ENCODE measurements at places on chromosomes 11 and 22.

DNA sequence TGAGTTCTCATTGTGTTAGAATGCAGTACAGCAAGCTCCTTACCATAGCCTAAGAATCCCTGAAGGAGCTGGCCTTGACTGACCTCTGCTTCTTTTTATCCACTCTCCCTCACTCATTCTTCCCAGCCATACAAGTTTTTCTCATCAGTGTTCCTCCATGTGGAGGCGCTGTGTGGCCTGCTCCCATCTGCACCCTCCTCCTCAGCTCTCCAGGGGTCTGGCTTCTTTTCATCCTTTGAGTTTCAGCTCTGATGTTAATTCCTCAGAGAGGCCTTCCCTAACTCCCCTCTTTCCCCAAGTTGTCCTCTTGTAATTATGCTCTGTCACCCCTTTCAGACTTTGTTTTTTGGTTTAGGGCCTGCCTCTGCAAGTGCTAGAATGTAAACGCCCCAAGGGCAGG is 144.8 kb downstream of the WNT7B start:
- DNase-seq = no peak

DNA sequence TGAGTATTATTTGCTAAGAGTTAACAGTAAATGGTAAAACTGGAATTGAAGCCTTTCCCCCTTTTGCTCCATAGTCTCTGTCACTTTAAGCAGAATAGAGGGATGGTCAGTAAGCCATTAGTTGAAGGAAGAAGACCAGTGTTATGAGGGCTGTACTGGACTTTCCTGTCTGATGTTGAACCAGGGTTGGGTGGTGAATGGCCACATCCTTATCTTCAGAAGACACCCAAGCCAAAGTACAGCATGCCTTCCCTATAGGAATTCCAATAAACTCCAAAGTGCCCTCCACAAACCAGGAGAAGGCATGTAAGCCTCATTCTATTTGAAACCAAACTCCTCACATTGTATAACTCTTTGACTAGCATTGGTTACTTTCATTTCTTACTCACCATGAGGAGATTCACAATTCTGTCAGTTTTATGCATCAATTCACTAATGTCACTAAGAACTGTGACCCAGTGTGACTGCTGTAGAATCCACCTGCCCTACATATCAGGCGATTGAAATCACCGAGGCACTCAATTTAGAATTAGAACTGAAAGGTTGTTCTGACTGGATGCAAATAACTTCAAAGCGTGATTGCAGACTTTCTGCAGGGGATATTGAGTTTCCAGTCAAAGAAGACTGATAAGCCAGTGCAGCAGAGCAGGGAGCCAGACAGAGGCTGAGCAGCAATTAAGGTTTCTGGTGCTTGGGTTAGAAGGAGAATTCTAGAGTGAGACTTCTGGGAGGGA is 107.1 kb upstream of the DDI1 start:
- DNase-seq = no peak

DNA sequence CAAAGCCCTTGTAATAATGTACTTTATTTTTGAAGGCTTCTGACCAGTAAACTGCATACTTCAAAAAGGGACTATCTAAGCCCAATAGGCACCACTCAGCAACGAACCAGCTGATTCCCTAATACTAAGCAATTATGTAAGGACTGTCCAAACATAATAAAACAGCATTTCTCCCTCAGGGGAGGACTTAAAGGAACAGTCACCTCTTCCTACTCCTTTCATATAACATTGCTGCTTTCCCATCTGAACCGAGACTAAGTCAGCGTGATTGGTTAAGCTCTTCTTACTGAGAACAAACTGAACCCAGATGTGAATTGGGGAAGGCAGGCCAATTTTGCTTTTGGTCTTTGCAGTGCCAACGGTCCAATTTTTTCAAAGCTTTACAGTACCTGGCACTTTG is 420.0 kb downstream of the METTL15 start:
- peak; percentile 55 for DNase-seq

DNA sequence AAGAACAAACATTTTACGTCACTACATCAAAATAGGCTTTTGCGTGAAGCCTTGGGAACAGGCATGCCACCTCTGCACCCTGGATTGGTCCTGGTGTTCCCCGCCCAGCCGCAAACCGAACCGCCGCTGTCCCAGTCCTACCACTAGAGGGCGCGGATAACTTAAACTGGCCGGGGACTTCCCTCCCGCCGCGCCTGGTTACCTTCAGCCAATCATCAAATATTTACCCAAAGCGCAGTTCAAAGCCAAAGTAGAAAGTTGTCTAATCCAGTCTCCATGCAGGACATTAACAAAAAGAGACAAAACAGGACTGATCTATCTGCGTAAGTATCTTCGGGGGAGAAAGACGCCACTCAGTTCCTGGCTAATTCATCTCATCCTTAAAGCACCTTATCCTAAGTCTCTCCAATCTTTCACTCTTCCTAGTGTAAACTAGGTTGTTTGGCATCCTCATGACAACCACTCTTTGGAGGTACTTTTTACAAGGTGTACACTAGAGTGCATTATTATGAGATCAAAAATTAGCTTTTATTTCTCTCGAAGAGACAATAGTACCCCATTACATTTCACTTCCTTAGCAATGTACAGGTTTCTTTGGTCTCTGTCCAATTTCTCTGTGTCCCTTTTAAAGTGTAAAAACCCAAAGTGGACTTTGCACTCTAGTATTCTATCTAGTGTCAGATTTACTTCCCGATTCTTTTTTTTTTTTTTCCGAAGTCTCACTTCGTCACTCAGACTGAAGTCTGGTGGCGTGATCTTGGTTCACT is 3.9 kb upstream of the CRY2 start:
- peak; percentile 86 for DNase-seq

DNA sequence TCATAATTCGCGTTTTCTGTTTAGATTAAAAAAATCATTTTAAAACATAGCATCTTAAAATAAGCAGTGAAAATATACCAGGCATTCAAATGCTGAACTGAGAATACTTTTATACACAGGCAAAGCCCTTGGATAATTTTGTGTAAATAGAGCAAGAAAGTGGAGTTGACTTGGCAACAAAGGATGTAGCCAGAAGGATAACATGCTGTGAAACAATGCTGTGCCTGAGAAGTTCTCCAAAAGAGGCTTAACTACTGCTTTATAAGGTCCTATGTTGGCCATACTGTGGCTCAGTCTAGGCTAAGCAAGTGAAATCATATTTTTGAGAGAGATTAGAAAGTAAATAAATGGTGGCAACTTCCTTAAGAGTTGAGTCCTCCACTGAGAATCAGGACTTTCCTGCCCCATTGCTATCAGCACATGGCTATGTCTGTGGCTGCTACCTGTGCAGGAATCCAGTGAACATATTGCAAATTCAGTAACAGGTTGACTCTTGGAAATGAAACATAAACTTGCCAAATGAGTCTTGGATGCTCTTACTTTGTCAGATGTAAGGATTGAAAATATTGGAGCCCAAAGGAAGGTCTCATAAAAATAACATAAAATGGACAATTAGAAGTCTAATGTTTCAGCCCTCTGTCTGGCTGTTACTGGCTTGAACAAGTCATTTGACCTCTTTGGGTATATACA is 448.9 kb downstream of the LRRC4C start:
- DNase-seq = no peak

- DNase-seq = no peak
Measured at GRCh38 chr11:87236368-87236767, 198.6 kb downstream of the TMEM135 start.

GRCh38 chr11:63839508-63840355 is 822 bp downstream of the MARK2 start:
- no peak for DNase-seq

GRCh38 chr22:37308385-37309200 is 26.3 kb downstream of the CYTH4 start:
- no peak for DNase-seq

DNA sequence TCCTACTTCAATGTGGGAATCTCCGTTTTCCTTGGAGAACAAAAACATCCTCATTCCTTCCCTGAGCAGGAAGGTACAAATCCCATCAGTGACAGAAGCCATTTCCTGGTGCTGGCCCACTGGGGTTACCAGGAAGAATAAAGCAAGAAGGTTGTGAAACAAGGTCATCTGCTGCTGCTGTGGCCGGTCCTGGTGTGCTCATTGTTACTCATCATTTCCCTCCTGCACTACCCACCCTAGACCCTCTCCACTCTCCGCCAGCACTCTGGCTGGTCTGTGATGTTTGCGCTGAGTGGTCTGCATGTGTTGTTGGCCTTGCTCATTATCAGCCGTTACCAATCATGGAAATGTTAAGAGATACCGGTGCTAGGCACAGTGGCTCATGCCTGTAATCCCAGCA is 37.0 kb downstream of the OSBP2 start:
- no peak for DNase-seq

DNA sequence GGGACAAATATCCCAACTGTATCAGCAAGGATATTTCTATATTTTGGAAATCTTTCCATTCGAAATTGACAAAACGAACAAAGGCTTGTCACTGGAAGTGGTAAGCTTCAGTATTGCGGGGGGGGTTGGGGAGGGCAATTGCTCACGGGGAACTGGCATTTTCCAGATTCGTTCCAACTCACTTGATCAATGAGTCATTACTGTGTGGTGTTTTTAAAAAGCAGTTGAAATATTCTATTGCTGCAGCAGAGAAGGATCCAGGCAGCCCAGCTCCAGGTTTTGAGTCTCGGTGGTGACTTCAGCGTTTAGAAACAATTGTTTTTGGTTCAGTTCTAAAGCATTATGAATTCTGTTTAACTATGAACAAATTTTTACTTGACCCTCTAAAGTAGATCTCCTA is 33.8 kb upstream of the FBLN1 start:
- DNase-seq = peak; percentile 86

GRCh38 chr11:122068837-122069236 is 47.2 kb downstream of the BLID start:
- DNase-seq = no peak

DNA sequence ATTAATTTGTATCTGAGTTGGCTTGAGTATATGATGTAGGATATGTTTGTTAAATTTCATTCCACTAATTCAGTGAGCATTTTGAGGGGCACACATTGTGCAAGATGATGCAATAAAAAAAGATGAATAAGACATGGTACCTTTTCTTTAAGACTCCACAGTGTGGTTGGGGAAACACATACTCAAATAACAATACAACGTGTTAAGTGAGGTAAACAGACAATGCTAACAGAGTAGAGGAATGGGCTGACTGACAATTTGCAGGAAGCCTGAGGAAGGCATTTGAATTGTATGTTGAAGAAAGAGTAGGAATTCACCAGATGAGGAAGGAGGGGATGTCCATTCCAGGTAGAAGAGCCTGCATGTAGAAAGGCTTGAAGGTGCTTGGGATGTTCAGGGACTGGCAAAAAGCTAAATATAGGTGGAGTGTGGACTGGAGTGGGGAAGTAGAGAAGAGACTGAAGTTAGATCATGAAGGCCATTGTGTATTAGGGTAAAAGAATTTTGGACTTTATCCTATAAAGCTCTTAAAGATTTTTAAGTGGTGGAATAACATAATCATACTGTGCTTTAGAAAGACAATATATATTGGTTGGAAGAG is 6.8 kb downstream of the RNF169 start:
- DNase-seq = no peak

DNA sequence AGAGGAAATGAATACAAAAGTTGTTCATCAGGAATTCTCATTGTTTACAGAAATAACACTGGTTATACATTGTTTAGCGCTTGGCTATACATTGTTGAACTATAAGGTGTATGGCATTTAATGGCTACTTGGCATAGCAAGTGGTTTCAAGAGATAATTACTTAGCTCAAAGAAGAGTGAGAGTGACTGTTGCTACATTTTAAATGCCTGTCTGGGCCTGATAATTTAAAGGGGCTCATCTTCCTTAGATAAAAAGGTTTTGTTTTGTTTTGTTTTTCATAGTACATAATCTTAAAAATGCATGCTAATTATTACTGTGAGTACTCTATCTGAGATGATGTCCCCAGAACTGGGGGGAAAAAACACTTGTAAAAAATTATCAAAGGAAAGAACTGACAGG is 1.5 kb upstream of the SMPD1 start:
- DNase-seq = no peak

DNA sequence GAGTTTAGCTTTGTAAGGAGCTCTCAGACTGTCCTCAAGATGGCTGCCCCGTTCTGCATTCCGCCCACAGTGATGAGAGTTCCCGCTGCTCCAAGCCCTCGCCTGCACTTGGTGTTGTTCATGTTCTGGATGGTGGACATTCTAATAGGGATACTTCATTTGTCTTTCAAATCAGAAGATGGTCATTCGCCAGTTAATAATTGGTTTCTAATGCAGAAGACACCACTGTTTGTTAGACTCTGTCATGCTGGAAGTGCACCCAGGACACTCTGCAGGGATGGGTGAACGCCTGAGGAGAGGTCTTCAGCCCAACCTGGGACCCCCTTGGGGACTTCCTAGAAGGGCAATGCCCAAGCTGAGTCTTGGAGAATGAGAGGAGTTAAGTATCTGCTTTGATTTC is 836.4 kb downstream of the TBC1D22A start:
- DNase-seq = no peak

GRCh38 chr22:49617866-49618676 is 209.6 kb downstream of the BRD1 start:
- DNase-seq = no peak

DNA sequence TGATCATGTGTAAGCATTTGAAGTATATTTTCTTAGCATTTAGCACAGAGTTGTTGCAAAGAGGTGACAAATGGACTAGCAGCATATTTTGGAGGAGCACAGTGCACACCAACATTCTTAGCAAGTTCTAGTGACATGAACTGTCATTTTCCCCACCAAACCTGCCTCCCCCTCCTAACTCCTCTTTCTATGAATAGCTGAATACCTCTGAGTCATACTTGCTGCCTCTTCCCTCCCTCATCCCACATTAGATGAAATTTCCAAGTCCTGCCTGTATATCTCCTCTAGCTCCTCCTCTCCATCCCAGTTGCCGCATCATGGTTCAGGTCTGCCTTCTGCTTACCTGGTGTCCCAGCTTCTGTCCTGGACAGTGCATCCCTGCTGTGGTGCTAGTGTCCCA is 7.2 kb downstream of the OSBP2 start:
- DNase-seq = no peak

GRCh38 chr11:132648851-132649250 is 883.5 kb downstream of the OPCML start:
- no peak for DNase-seq

GRCh38 chr11:75240311-75241035 is at the start of gene TPBGL:
Gene TPBGL, plus strand, starts transcription at chr11:75240774. Its CDS starts 276 bp downstream, at chr11:75241050.
- no peak for DNase-seq

Data from fibroblast of gingiva (primary cell).